Occipital lobe (tissue), 3 donors: ENCODE measurements at places on chromosomes 12 and 14.

- DNase-seq, result no peak
Measured at GRCh38 chr14:100746326-100746725, 19.6 kb downstream of the DLK1 start.

GRCh38 chr14:24634158-24634557 is at the start of gene GZMB:
GZMB (minus strand) TSS chr14:24634190; CDS start chr14:24634160, 30 bp downstream.
- DNase-seq, result no peak

DNA sequence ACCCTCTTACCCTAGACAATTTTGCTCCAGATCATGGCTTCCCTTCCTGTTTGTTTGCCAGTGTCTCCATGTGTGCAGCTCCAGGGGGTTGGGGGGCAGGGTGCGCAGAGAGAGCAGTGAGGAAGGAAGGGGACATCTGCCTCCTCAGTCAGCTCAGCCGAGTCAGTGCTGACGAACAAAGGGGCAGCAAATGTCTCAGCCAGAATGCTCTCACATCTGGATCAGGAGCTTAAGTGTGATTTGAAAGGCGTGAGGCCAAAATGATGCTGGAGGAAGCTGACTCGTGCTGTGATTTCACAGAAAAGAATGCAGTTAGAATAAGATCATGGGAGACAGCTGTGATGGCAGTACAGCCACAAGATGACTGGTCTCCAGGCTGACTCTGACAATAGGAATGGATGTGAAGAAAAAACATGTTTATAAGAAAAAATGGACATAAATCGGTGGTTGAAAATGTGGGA is 27.1 kb upstream of the CDK17 start:
- DNase-seq, result no peak

DNA sequence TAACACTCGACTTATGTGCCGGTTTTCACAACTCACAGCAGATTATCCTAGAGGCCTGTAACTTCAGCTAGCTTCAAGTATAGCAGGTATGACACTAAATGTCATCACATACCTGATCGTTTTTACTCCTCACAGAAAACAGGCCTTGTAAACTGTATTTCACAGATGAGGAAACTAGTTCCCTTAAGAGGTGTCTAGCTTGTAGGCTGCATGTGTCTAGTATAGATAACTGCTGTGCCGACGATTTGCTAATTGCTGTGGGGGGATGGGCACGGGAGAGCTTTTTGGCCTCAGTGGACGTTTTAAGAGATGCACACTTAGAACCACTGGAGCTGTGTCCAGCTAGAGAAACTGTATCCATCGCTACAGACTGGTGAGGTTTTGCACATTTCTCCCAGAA is 78.8 kb downstream of the PAPOLA start:
- DNase-seq, result no peak

DNA sequence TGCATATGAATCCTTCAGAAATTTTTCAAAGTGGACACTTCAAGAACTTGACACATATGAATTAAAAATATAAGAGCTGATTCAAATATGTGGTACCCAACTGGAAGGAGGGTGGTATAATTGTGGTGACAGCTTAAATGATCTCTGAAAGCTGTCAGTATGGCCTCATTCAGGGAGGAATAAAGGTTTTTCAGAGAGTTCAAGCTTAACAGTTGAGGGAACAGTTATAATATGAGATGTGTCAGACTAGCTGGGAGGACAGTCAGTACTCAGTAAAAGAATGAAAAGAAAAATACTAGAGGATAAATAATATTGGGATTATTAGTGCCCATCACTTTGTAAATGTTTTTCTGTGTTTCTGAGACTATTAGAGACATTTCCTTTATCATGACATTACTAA is 277.5 kb downstream of the RASSF9 start:
- no peak for DNase-seq

- no peak for DNase-seq
Measured at GRCh38 chr14:100790502-100791347, 35.2 kb upstream of the MEG3 start.
